ENCODE measurements at places on chromosomes 16 and 17. TPM values are rescaled to one million over a fixed set of nuclear protein-coding genes. Genes with fewer than 3 reads are reported as not detected.

Gene HSF5
- total RNA-seq: not detected

Gene PSMD11
- total RNA-seq: 62.3 TPM

Gene KCNJ2
- 47.1 TPM for total RNA-seq

Gene AP2B1
- 112 TPM for total RNA-seq

Gene RNF222
- not detected for total RNA-seq

Gene SOCS7
- total RNA-seq: 10.1 TPM

Gene OR1E1
- not detected for total RNA-seq

Gene NOD2
- total RNA-seq: 0.48 TPM
